ENCODE measurements at places on chromosomes 6 and 20. TPM values are rescaled to one million over a fixed set of nuclear protein-coding genes. Genes with fewer than 3 reads are reported as not detected.

GRCh38 chr6:101080597-101080996 is 199.5 kb upstream of the ASCC3 start:
- H3K27me3 ChIP-seq: no peaks in the 10 kb centered on the region
- no peaks in the 10 kb centered on the region for H3K4me1 ChIP-seq
- H3K4me3 ChIP-seq: no peak overlapping the region
- no peaks in the 10 kb centered on the region for H3K36me3 ChIP-seq
- no peak overlapping the region for H3K27ac ChIP-seq
- DNase-seq: no peak

DNA sequence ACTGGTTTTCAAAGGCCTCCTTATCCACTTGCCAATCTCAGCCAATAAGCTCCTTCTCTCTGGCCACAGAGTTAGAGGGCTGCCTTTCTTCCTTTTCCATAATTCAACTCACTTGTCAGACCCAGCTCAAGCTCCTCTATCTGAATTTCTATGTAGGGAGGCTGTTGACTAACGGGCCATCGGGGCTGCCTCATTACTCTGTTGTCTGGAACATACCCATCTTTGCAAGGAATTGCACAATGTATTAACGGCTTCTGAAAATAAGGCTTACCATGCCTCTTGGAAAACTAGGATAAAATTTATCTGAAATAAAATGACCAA is 28.5 kb upstream of the KIF6 start:
- H3K27me3 ChIP-seq: no peaks in the 10 kb centered on the region
- H3K36me3 ChIP-seq: no peaks in the 10 kb centered on the region
- H3K4me1 ChIP-seq: no peaks in the 10 kb centered on the region

- no peaks in the 10 kb centered on the region for H3K4me1 ChIP-seq
- no peak for DNase-seq
- H3K27me3 ChIP-seq: no peaks in the 10 kb centered on the region
- H3K4me3 ChIP-seq: no peak overlapping the region
- no peak overlapping the region for H3K27ac ChIP-seq
Observed at GRCh38 chr6:49264909-49265308, 198.1 kb downstream of the MMUT start.

DNA sequence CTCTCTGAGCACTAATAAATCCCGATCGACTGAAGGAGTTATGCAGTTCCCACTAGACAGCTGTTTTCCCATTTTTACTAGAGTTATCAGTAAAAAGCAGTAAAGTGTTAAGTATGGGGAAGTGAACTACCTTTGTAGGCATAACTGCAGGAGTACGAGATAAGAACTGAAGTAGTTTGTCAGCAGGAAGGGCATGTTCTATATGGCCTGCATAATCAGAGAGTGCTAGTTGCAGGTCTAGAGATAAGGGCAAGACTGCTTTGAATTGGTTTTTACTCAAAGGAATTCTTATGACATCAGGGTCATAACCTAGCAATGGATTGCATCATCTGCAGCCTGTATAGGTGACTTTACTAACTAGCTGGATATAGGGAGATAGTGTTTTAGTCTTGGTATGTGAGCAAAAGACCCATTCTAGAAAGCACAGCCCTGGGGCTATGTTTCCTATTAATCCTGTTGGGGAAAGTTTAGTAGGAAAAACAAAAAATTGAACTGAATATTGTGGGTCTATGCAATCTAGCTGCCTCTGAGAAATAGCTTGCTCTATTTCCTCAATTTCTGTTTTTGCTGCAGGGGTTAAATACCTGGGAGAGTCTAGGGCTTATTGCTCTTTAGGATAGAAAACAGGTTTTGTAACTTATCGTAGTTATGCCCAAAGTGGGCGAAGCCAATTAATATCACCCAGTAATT is 22.6 kb upstream of the CRISP1 start:
- H3K27me3 ChIP-seq: no peaks in the 10 kb centered on the region
- H3K4me1 ChIP-seq: no peaks in the 10 kb centered on the region
- DNase-seq: no peak
- no peak overlapping the region for H3K27ac ChIP-seq

DNA sequence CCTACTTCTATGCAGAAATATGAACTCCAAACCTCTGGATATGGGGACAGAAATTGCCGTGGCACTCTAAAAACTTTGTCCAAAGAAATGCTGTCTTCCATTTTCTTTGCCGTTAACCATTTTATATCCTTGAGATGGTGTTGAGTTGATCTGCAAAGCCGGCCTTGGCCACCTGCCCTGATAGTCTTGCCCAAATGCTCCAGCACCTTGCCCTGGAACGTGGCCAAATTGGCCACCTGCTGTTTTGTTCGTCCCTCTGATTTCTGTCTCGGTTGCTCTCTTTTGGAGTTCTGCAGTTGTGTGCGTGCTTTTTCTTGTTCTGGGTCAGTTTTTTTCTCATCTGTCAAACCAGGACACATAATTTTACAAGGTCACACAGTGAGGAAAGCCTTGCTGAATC is 239.7 kb upstream of the GMDS start:
- no peak overlapping the region for H3K27ac ChIP-seq
- DNase-seq: no peak
- no peaks in the 10 kb centered on the region for H3K27me3 ChIP-seq
- H3K4me3 ChIP-seq: no peak overlapping the region
- H3K36me3 ChIP-seq: no peaks in the 10 kb centered on the region

DNA sequence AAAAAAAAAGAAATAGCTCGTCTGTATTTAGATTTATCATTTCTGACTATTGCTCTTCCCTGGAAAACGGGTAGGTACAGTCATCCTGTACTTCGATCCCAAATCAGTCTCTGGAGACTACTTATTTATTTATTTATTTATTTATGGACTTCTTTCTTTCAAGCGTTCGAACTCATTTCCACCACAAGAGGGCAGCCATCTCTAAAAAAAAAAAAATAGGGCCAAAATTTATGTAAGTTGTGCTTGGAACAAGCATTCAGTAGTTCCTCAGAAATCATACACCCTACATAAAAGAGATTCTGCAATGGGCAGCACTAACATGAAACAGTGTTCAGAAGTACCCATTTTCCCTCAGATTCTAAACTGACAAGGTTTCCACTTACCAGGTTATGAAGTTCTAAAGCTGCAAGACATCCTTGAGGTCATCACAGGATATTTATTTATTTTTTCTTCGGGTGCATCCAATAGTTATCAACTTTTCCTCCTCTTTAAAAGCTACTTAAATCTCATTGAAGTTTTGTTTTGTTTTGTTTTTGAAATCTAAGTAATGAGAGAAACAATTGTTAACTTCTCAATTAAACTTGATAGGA is 1.9 kb upstream of the BMP2 start:
- no peaks in the 10 kb centered on the region for H3K27me3 ChIP-seq
- peaks cover 9% of the 10 kb centered on the region for H3K4me1 ChIP-seq
- H3K4me3 ChIP-seq: no peak overlapping the region
- no peaks in the 10 kb centered on the region for H3K36me3 ChIP-seq
- DNase-seq: no peak
- H3K27ac ChIP-seq: no peak overlapping the region

GRCh38 chr6:99091985-99092384 is 144.2 kb upstream of the FBXL4 start:
- no peaks in the 10 kb centered on the region for H3K36me3 ChIP-seq
- H3K27ac ChIP-seq: no peak overlapping the region

DNA sequence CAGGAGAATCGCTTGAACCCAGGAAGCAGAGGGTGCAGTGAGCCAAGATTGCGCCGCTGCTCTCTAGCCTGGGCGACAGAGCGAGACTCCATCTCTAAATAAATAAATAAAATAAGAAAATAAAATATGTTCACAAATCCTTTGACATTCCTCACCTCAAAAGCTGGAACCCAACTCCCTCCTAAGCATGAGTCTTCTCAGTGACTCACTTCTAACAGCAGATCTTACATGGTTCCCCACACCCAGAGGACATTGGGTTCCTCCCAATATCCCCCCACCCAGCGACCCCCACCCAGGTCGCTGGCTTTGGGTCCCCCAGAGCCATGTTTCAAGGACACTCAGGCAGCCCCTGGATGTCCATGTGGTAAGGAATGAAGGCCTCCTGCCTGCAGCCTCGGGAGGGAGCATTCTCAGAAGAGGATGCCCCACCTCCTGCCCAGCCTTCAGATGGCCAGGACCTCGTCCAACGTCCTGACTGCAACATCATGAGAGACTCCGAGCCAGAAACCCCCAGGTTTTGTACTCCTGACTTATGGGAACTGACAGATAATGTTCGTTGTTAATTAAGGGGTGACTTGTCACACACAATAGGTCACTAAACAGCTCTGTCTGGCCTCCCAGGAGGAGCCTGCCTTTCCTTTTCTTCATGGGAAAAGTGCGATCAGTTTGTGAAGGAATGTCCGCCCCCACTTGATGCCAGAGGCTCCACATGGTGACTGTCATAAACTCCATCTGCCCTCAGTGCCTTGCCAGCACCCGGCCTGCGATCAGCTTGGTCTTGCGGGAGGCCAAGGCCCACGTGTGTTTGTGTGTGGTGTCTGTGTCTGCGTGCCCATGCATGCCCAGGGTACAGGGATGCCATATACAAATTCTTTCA is 10.1 kb upstream of the GMEB2 start:
- no peak overlapping the region for H3K4me3 ChIP-seq
- no peaks in the 10 kb centered on the region for H3K36me3 ChIP-seq
- DNase-seq: no peak
- H3K27me3 ChIP-seq: no peaks in the 10 kb centered on the region
- no peak overlapping the region for H3K27ac ChIP-seq
- peaks cover 8% of the 10 kb centered on the region for H3K4me1 ChIP-seq

- H3K36me3 ChIP-seq: no peaks in the 10 kb centered on the region
- H3K27ac ChIP-seq: peak overlapping the region; percentile 2
- DNase-seq: no peak
- no peaks in the 10 kb centered on the region for H3K27me3 ChIP-seq
Observed at GRCh38 chr6:110414669-110415068, 706 bp downstream of the DDO start.

SNPH gene
- total RNA-seq: 0.83 TPM

GRCh38 chr20:44395461-44396340 is 40.2 kb downstream of the HNF4A start:
- no peak overlapping the region for H3K27ac ChIP-seq
- H3K4me3 ChIP-seq: no peak overlapping the region
- H3K36me3 ChIP-seq: no peaks in the 10 kb centered on the region
- DNase-seq: no peak

DNA sequence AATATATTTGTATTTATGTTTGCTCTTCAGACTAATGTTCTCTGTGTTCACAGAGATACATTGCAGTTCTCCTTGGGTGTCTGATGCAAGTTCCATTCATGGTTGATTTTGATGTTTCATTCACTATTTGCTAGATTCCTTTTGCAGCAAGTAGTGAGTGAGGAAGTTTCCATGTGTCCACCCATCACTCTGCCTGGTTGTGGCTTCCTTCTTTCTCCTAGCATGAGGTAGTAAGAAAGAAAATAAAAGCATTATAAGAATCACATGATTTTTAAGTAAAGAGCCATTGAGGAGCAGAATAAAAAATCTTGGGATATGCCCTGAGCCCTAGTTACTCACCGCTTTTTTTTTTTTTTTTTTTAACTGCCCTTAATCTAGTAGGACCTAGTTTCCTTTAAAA is 8.7 kb downstream of the SASH1 start:
- DNase-seq: no peak
- H3K27ac ChIP-seq: no peak overlapping the region
- no peaks in the 10 kb centered on the region for H3K27me3 ChIP-seq

- no peak overlapping the region for H3K4me3 ChIP-seq
- H3K27ac ChIP-seq: no peak overlapping the region
- peaks cover 2% of the 10 kb centered on the region for H3K4me1 ChIP-seq
- H3K27me3 ChIP-seq: peaks cover 16% of the 10 kb centered on the region
- H3K36me3 ChIP-seq: no peaks in the 10 kb centered on the region
Observed at GRCh38 chr20:2820084-2820895, 4.1 kb downstream of the TMEM239 start.

DNA sequence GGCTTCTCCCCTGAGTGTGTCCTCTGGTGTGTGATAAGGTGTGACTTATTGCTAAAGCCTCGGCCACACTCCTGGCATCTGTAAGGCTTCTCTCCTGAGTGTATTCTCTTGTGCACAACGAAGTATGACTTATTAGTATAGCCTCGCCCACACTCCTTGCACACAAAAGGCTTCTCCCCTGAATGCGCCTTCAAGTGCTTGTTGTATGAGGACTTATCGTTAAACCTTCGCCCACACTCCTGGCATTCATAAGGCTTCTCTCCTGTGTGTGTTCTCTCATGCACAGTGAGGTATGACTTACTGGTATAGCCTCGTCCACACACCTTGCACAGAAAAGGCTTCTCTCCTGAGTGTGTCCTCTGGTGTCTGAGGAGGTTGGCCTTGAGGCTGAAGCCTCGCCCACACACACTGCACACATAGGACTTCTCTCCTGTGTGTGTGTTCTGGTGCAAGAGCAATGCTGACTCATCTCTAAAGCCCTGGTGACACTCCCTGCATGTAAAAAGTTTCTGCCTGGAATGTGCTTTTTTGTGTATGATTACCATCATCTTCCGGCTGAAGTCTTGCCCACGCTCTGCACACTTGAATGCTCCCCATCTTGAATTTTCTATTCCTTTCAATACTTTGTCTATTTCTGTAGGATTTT is 20.4 kb downstream of the ZNF337 start:
- no peak for DNase-seq
- peaks cover 21% of the 10 kb centered on the region for H3K36me3 ChIP-seq
- no peak overlapping the region for H3K27ac ChIP-seq
- no peaks in the 10 kb centered on the region for H3K27me3 ChIP-seq

DNA sequence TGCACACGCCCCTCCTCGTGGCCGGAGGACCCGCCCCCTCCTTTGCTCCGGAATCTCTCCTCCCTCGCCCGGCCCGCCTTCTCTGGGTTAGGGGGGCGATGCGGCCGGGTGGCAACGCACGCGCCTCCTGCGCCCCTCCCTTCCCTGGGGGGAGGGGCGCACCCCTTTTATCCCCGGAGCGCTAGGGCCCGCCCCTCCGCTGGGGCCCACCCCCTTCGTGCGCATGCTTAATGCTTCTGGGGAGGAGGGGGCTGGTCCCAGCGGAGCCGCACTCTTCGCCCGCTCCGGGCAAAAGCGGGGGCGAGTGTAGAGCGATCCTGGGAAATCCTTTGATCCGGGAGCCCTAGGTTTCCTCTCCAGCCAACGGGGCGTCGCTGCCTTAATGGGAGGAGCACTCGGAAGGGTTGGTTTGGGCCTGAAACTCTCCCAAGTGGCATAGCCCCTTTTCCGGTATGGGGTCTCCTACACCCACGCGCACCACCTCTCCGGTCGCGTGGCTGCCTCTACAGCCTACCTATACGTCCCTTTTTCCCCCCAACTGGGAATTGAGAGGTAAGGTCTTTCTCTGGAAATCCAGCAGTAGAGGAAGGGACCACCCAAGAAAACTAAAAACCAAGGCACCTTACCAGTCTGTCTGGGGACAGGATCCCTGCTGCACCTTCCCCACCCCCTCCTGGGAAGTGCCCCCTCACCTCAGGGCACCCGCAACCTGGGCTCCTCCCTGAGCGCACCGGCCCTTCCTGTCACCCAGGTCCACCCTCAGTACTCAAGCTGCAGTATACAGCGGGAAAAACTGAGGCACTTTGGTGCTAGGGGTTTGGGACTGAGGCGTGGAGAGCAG is 2.1 kb downstream of the SOX12 start:
- no peaks in the 10 kb centered on the region for H3K27me3 ChIP-seq
- peak; percentile 54 for DNase-seq
- H3K4me3 ChIP-seq: peak overlapping the region; percentile 67
- H3K27ac ChIP-seq: peak overlapping the region; percentile 89
- H3K4me1 ChIP-seq: peaks cover 34% of the 10 kb centered on the region

DNA sequence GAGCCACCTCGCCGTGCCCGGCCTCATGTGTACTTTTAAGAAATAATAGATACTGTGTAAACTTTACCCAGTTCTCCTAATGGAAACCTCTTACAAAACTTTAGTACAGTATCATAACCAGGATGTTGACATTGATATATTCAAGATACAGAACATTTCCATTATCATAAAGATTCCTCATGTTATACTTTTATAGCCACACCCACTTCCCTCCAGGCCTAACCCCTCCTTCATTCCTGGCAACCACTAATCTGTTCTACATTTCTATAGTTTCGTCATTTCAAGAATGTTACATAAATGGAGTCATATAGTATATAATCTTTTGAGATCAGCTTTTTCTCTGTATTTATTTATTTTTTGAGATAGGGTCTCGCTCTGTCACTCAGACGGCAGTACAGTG is 52.6 kb upstream of the SALL4 start:
- no peaks in the 10 kb centered on the region for H3K27me3 ChIP-seq
- H3K4me3 ChIP-seq: no peak overlapping the region
- H3K36me3 ChIP-seq: no peaks in the 10 kb centered on the region
